Prostate gland (tissue), 2 donors: ENCODE measurements at places on chromosomes 1 and 21. TPM values are rescaled to one million over a fixed set of nuclear protein-coding genes. Genes with fewer than 3 reads are reported as not detected.

DNA sequence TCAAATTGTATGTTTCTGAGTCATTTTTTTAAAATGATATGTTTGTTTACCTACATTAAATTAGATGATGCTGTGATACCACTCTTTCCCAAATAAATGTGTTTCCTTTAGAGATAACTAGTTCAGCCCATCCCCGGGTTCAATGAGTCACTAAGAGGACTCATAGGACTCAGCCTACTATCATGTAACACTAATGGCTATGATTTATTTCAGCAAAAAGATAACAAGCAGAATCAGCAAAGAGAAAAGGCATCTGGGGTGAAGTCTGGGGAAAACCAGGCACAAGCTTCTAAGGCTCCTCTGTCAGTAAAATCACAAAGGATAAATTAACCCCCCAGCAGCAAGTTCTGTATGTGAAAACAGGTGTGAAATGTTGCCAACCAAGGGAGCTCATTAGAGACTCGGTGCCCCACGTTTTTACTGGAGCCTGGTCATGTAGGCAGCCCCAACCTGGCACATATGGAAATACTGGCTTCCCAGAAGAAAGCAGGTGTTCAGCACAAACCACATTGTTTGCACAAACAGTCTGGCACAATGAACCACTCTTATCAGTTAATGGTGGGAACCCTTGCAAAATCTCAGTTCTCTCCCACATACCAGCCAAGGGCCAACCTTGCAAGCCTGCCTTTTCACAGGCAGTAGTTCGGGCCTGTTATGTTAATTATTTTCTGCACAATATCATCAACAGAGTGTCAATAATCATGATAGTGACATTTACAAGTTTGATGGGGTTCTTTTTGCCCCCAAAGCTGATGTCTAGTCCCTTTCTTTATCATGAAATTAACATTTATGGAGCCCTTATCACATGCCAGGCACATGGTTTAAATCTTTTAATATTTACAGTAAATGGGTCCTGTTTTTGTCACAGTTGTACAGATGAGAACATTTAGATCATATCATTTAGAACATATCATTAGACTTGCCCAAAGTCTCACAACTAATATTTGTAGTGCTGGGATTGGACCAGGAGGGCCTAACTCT, 23.1 kb upstream of the CNN3 start:
- peak; percentile 28 for DNase-seq
- H3K36me3 ChIP-seq = no peaks in the 10 kb centered on the region
- no peaks in the 10 kb centered on the region for H3K27me3 ChIP-seq
- H3K4me3 ChIP-seq = no peak overlapping the region
- no peak overlapping the region for H3K27ac ChIP-seq
- H3K4me1 ChIP-seq = no peaks in the 10 kb centered on the region

The GALNT2 gene
- 125 TPM for total RNA-seq

The FCAMR gene
- total RNA-seq = 2.3 TPM

DNA sequence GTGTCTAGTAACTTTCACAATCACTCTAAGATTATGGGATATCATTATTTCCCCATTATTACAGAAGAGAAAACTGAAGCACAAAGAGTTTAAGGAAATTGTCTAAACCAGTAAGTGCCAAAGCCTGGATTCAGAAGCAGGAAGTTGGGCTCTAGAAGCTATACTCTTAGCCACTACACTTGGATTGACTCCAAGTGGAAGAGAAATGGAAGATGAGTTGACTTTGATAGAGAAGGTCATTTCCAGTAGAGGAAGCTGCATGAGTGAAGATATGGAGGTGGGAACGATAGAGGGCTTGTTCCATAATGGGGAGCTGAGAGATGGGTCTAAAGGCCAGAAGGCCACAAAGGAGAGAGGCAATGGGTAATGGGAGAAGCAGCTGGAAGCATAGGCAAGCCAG, 11.7 kb upstream of the TDRD10 start:
- DNase-seq = no peak
- no peaks in the 10 kb centered on the region for H3K27me3 ChIP-seq
- no peaks in the 10 kb centered on the region for H3K4me1 ChIP-seq
- no peaks in the 10 kb centered on the region for H3K36me3 ChIP-seq
- no peak overlapping the region for H3K4me3 ChIP-seq
- no peak overlapping the region for H3K27ac ChIP-seq

DNA sequence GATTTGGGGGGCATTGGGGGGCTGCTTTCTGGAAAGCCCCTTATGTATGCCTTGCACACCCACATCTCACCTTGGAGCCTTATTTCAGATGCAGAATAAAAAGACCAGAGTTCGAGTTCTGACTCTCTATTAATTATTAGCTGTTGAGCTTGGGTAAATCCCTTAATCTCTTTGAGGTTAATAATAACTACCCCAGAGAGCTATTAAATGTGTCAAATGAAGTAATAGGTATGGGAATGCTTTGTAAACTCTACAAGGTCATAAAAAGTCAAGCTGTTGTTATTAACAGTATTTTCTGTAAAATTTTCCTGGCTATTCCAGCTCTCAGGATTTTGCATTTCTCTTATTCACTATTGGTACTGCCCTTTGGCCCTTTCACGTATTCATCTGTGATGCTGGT, 122.9 kb downstream of the ROR1 start:
- H3K36me3 ChIP-seq = no peaks in the 10 kb centered on the region
- no peak overlapping the region for H3K4me3 ChIP-seq
- no peaks in the 10 kb centered on the region for H3K27me3 ChIP-seq
- no peaks in the 10 kb centered on the region for H3K4me1 ChIP-seq

- no peaks in the 10 kb centered on the region for H3K27me3 ChIP-seq
- H3K4me3 ChIP-seq = no peak overlapping the region
- peak overlapping the region; percentile 33 for H3K27ac ChIP-seq
- DNase-seq = peak; percentile 63
Observed at GRCh38 chr1:2530513-2531361, 674 bp upstream of the HES5 start.

The POMGNT1 gene
- total RNA-seq = 120 TPM

The PRKCZ gene
- total RNA-seq = 34.5 TPM

GRCh38 chr1:63772876-63773275, 941 bp upstream of the ROR1 start:
- no peaks in the 10 kb centered on the region for H3K27me3 ChIP-seq
- no peak overlapping the region for H3K27ac ChIP-seq
- H3K4me3 ChIP-seq = no peak overlapping the region
- DNase-seq = no peak
- no peaks in the 10 kb centered on the region for H3K4me1 ChIP-seq

- no peak for DNase-seq
- no peak overlapping the region for H3K27ac ChIP-seq
- H3K4me3 ChIP-seq = no peak overlapping the region
- no peaks in the 10 kb centered on the region for H3K36me3 ChIP-seq
- H3K27me3 ChIP-seq = no peaks in the 10 kb centered on the region
Observed at GRCh38 chr1:236167578-236167977, 25.2 kb downstream of the GPR137B start.

GRCh38 chr1:59673573-59674450, 140.9 kb upstream of the HOOK1 start:
- H3K4me3 ChIP-seq = no peak overlapping the region
- H3K27me3 ChIP-seq = no peaks in the 10 kb centered on the region
- no peaks in the 10 kb centered on the region for H3K36me3 ChIP-seq
- H3K27ac ChIP-seq = peak overlapping the region; percentile 73
- peaks cover 10% of the 10 kb centered on the region for H3K4me1 ChIP-seq

GRCh38 chr1:79899914-79900313, 893.4 kb upstream of the ADGRL4 start:
- no peak for DNase-seq
- H3K4me1 ChIP-seq = no peaks in the 10 kb centered on the region
- H3K4me3 ChIP-seq = no peak overlapping the region
- H3K27ac ChIP-seq = no peak overlapping the region
- H3K36me3 ChIP-seq = no peaks in the 10 kb centered on the region
- no peaks in the 10 kb centered on the region for H3K27me3 ChIP-seq

- no peak for DNase-seq
- no peaks in the 10 kb centered on the region for H3K27me3 ChIP-seq
- H3K4me1 ChIP-seq = no peaks in the 10 kb centered on the region
- H3K36me3 ChIP-seq = no peaks in the 10 kb centered on the region
- H3K27ac ChIP-seq = no peak overlapping the region
- H3K4me3 ChIP-seq = no peak overlapping the region
Observed at GRCh38 chr1:100536031-100536430, 1.9 kb upstream of the GPR88 start.

- H3K27me3 ChIP-seq = peaks cover 2% of the 10 kb centered on the region
- H3K27ac ChIP-seq = no peak overlapping the region
- H3K4me3 ChIP-seq = no peak overlapping the region
- no peaks in the 10 kb centered on the region for H3K4me1 ChIP-seq
Observed at GRCh38 chr1:37387854-37388253, 86.5 kb upstream of the ZC3H12A start.

The FCGR3B gene
- total RNA-seq = not detected

DNA sequence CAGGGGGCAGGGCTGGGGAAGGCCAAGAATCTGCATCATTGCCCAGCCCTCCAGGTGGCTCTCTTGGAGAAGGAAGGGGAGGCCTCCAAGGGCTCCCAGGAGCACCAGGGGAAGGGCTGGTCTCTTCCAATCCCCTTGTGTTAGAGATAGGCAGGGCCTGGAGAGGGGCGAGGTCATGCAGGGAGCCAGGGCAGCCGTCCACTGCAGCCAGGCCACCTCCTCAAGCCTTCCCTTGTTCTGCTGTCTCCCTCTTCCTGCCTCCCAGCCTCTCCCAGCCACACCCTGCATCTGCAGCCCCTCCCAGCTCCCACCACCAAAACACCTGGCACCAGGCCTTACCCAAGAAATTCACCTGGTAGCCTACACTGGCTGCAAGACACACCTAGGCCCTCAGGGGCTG, 105.3 kb upstream of the IFFO2 start:
- H3K4me1 ChIP-seq = peaks cover 15% of the 10 kb centered on the region
- no peak overlapping the region for H3K27ac ChIP-seq
- no peak for DNase-seq
- no peaks in the 10 kb centered on the region for H3K36me3 ChIP-seq

GRCh38 chr1:8423692-8424538, 106.0 kb downstream of the SLC45A1 start:
- peak overlapping the region; percentile 84 for H3K4me3 ChIP-seq
- H3K36me3 ChIP-seq = no peaks in the 10 kb centered on the region
- peaks cover 22% of the 10 kb centered on the region for H3K4me1 ChIP-seq
- no peaks in the 10 kb centered on the region for H3K27me3 ChIP-seq
- H3K27ac ChIP-seq = peak overlapping the region; percentile 98
- no peak for DNase-seq

The NDUFS5 gene
- total RNA-seq = 310 TPM

DNA sequence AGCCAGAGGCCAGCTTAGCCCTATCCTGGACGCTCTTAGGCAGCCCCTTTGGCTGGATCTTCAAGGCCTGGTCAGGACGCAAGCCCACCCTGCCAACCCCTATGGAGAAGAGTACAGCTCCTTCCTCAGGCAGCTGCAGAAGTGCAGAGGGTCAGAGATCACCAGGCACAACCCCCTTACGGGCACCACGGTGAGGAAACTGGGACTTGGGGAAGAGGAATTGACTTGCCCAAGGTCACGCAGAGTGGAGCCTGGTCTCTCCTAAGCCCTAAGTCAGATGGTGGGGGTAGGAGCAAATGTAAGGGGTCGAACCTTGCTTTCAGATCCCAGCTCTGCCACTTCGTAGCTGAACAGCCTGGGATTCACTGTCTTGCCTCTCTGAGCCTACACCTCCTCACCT, 3.7 kb downstream of the E2F2 start:
- peaks cover 8% of the 10 kb centered on the region for H3K4me1 ChIP-seq
- DNase-seq = no peak
- H3K4me3 ChIP-seq = no peak overlapping the region
- H3K36me3 ChIP-seq = no peaks in the 10 kb centered on the region

- DNase-seq = no peak
- H3K27me3 ChIP-seq = no peaks in the 10 kb centered on the region
- no peak overlapping the region for H3K4me3 ChIP-seq
Observed at GRCh38 chr1:109162626-109163025, 48.7 kb downstream of the ELAPOR1 start.

- no peak for DNase-seq
- H3K27me3 ChIP-seq = no peaks in the 10 kb centered on the region
- no peak overlapping the region for H3K27ac ChIP-seq
- no peak overlapping the region for H3K4me3 ChIP-seq
Observed at GRCh38 chr21:45339421-45340402, 52.0 kb upstream of the POFUT2 start.

The PKP1 gene
- total RNA-seq = 36.8 TPM

DNA sequence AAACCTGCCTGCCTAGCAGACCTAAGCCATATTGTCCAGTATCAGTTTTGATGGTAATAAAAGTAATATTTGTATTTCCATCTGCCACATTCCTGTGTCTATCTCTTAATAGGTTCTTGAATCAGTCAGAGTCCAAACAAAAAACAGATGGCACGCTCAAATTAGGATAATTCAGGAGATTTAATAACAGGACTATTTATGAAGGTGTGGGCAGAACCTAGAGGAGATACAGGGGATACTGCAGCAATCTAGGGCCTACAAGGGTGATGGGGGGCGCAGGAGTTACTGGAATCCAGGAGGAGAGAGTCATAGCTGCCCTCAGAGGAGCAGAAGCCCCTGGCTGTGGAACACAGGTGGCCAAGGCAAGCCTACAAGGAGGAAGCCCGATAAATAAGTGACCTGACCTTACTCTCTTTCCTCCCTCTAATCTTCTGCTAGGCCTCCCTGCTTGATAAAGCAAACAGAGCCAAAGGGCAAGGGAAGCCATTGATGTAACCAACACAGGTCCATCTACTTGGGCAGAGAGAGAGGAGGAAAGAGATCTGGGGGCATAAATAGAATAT, 11.9 kb upstream of the HYI start:
- no peak overlapping the region for H3K27ac ChIP-seq
- no peak for DNase-seq
- H3K4me3 ChIP-seq = no peak overlapping the region
- no peaks in the 10 kb centered on the region for H3K27me3 ChIP-seq
- no peaks in the 10 kb centered on the region for H3K4me1 ChIP-seq
